ENCODE measurements at places on chromosomes 12 and 14.

DNA sequence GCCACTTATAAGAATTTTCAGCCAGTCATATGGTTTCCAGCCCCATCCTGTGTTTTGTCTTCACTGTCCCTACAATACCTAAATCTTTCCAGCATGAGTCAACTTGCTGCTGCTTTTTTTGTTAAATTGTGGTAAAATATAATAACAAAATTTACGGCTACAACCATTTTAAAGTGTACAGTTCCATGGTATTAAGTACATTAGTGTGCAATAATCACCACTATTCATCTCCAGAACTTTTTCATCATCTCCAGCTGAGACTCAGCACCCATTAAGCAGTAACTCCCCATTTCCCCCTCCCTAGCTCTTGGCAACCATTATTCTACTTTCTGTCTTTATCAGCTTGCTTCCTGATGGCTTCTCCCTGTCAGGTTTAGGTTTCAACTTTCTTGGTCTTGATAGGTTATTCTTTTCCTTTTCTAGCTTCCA is 39.1 kb downstream of the FRS2 start:
- DNase-seq: no peak

DNA sequence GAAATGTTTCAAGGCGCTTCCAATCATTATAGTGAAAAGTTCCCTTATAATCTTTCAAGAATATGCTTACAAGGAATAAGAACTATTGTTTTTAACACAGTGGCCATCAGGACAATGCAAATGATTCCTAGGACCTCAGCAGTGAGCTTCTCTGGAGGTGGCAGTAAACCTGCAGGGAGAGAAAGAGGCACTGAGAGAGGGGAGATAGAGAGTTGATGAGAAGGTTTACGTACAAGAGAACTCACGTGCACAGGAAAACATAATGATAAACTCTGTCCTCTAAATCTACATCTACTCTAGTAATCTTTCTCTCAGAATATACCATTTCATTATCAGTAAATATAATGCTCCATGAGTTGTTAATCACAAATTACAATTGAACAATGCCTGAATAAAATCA is 715 bp downstream of the KLRC4 start:
- DNase-seq: no peak

- no peak for DNase-seq
Observed at GRCh38 chr12:127150028-127150427, 1116.9 kb upstream of the TMEM132C start.

GRCh38 chr14:96999654-97000155 is 202.5 kb downstream of the VRK1 start:
- no peak for DNase-seq

DNA sequence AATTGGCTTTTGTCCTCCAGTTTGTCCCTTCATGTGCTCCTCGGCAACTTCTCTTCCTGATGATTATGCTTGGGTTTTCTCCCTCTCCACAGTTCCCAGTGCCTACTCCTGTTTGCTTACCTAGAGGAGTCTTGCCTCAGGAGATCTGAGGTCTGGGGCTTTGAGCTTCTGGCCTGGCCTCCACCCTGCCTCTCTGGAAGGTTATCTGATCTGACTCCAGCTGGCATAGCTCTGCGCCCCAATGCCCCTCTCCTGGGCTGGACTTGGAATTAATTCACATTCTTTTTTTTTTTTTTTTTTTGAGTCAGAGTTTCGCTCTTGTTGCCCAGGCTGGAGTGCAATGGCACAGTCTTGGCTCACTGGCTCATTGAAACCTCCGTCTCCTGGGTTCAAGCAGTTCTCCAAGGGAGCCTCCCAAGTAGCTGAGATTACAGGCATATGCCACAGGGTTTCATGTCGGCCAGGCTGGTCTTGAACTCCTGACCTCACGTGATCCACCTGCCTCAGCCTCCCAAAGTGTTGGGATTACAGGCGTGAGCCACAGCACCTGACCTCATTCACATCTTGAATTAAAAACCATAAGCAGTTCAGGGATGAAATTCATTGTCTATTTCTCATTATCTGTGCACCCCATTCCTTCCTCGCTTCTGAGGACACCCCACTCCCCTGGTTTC is 33.5 kb downstream of the CFL2 start:
- no peak for DNase-seq

GRCh38 chr14:64879635-64880220 is at the start of gene SPTB:
SPTB (minus strand) TSS chr14:64879907; CDS start chr14:64823094, 56,813 bp downstream.
- DNase-seq: no peak

GRCh38 chr14:67541448-67542387 is 8.6 kb downstream of the PLEKHH1 start:
- no peak for DNase-seq

DNA sequence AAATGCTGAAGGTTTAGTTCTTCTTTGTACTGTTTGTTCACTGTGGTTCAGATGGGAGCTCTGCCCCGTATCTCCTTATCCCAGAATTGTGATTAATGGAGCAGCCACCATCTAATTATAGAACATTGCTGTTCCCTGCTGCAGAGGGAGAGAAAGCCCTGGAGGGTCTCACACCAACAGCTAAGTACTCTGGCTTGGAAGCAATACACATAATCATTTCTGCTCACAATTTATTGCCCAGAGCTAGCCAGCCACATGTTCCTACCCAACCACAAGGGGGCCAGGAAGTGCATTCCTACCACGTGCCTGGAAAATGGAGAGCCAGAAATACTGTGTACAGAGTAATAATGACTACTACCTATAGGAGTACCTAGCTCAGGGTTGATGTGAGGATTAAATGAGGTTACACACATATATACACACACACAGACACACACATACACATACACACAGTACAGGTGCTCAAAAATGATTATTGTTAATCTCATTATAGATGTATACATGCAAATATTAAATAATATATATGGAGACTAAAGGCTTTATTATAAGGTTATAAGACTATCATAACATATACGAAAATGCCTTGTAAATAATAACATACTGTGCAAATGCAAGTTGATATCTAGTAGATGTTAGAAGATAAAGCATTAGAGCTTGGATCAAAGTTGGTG is 22.3 kb downstream of the MSRB3 start:
- peak; percentile 16 for DNase-seq

DNA sequence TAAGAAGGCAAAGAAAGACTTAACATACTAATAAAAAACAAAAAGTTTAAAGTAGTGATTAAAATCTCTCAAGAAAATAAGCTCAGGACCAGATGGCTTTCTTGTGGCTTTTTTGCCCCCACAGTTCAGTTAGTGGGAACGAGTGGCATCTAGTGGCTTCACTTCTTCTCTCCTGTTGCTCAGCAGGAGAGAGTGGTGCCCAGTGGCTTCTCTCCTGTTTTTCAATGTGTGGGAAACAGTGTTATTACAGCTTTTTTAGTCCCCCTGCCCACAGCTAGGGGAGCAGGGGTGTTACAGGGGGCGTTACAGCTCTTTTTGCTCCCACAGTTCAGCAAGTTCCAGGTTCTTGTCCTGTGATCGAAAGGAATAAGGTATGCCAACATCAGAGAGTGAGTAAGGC is 135.2 kb downstream of the RERGL start:
- no peak for DNase-seq

DNA sequence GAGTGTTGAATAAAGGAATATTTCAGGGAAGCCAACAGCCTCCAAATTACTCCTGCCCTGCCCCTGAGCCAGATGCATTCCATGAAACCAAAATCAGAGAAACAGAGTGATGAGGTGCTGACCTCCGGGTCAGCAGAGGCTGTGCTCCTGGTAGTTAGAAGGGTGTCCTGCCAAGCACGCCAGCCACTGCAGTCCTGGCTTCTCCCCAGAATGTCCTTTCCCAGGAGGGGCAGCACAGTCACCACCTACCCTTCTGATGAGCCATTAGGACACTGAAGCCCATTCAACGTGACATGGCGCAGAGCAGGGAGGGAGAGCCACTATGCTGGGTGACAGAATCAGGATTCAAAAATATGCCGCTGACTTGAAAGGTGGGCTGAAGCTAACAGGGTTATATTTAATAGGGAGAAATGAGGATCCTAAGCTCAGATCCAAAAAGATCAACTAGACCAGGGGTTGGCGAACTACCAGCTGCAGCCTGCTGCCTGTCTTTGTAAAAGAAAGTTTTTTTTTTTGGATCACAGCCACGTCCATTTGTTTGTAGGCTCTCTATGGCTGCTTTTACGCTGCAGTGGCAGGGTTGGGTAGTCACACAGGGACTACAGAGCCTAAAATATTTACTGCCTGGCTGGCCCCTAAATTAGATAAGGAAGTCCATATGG is 34.5 kb upstream of the PLEK2 start:
- DNase-seq: no peak

- no peak for DNase-seq
Observed at GRCh38 chr14:61218767-61219166, 62.4 kb downstream of the TMEM30B start.

- no peak for DNase-seq
Observed at GRCh38 chr12:14892726-14893505, 7.3 kb upstream of the MGP start.

DNA sequence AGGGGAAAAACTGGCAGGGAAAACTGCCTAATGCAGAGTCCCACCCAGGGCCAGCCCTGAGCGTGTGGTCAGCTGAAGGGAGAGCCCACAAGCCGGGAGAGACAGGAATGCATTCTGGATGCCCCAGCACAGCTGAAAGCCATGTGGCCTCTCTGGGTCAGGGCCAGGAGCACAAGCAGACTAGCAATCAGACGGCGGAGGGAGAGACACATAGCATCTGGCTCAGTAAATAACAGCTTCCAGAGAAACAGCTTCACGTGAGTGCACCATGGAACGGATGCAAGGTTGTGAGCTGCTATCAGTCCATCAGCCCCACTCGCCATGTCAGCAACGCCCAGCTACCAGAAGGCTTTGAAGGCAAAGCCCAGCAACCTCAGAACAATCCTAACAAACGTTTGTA is 28.2 kb upstream of the TMEM106C start:
- DNase-seq: no peak

- no peak for DNase-seq
Observed at GRCh38 chr14:89486961-89487360, 69.9 kb upstream of the FOXN3 start.

DNA sequence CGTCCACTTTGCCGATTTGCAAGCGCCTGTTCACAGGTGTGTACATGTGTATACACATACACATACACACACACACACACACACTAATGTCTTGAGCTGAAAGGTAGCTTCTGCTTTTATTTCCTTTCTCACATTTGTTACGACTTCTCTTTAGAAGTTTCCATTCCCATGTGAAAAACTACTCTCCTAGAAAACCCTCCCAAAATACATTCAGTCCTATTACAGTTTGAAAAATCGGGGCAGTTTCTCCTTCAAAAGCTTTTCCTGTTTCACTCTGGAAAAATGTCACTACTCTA is 3.9 kb downstream of the BLTP3B start:
- no peak for DNase-seq

GRCh38 chr12:51976376-51977160 is 25.1 kb downstream of the ACVR1B start:
- no peak for DNase-seq

DNA sequence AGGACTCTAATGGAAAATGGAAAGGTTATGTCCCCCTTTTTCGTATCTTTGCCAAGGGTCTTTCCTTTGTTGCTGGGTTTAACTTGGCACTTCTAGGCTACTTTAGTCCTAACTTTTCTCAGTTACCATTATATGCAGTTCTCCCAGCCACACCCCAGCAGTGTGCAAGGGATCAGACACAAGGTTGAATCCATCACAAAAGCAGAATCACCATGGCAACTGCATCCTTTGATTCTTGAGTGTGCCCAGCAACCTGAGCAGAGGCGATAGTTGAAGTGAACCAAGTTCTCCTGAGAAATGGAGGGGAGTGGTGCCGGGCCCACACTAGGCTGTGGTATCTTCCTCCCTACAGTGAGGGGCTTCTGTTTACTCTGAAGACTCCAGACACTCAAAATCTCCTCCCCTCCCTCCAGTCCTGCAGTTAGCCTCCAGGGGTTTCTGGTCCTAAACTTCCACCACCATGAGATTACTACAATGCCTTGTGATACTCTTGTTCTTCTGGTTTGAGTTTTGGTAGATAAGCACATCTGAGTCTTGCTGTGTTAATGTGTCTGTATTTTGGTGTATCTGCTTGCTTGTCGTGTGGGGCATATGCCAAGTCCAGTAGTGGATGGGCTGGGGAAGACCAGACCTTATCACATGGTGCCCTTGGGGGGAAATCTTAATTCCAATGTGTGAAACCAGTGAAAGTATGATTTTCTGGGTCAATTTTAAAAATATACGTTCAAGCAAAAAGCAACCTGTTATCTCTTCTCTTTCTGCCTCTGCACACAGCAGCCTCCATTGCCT is 183.9 kb downstream of the CACNA1C start:
- no peak for DNase-seq

- no peak for DNase-seq
Observed at GRCh38 chr12:75561921-75562320, 50.5 kb upstream of the KRR1 start.

DNA sequence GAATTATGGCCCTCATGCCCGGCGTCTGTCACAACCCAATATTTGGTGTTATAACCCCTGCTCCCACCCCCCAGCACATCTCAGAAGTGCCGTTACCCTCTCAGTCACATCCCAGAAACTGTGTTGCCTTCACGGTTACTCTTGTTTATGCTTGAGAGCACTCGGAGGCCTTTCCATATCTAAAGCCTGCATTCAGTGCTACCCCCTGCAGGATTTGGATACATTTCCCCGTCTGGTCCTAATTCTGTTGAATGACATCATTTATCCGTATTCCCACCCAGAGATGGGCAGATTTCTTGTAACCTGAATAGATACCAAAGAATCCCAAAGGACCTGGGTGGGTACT is 19.1 kb upstream of the FOS start:
- no peak for DNase-seq

DNA sequence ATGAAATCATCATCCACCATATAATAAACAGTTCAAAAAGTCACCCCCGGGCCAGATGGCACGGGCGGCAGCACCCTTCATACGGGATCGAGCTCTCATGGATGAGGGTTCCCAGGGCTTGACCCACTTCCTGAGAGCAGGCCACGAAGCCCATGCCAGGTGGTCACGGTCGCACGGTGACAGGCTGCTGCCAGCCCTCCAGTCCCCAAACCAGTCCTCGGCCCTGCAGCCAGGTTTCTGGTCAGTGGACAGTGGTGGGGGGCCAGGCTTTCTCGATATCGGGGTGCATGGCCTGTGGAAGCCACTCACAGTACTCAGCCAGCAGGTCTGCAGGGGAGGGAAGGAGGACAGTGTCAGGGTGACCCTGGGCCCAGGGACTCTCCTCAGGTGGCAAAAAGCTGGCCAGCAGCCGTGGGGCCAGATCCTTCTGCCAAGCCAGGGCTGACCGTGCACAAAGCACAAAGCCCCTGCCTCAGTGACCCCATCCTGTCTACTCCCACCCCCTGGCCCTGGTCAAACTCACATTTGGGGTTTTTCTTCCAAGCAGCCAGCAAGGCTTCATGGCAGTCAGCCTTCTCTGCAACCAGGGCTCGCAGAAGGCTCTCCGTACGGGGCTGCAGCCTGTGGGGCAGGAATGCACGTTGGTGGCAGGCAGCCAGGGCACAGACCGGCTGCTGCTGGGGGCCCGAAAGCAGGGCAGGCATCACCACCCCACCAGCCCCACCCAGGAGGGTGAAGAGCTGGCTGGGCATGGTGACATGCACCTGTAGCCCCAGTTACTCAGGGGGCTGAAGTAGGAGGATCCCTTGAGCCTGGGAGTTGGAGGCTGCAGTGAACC is 33.3 kb upstream of the UBC start:
- DNase-seq: no peak

DNA sequence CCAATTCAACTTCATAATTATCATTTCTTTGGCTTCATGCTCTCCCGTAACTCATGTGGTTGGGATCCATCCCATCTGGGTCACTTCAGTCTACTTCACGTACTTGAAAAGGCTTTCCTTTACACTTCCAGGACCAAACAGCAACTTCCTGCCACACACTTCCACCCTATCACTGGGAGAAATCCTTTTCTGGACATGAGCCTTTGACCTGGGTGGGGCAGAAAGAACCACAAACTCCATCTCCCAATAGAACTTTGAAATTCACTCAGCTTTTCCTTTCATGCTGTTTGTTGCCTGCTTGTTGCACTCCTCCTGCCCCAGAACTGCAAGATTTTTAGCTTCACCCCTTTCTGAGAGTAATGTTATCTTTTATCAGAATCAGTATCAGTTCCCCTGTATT is 18.4 kb upstream of the GALNT16 start:
- DNase-seq: no peak
